Suprapubic skin (tissue), 4 donors: ENCODE measurements at places on chromosomes 2 and 18.

DNA sequence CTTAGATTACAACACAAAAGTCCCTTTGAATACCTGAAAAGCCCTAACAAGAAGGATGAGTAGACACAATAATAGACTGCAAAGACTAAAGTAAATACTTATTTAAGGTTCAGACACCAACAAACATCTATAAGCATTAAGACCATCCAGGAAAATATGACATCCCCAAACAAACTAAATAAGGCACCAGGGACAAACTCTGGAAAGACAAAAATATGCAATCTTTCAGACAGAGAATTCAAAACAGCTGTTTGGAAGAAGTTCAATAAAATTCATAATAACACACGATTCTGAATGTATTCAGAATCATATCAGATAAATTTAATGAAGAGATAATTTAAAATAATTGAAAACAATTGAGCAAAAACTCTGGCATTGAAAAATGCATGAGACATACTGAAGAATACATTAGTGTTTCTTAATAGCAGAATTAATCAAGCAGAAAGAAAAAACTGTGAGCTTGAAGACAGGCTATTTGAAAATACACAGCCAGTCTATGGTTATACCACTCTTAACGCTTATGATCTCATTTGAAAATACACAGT is 1388.8 kb downstream of the DSC3 start:
- no peak overlapping the region for H3K4me3 ChIP-seq
- no peaks in the 10 kb centered on the region for H3K4me1 ChIP-seq
- DNase-seq: no peak
- H3K27me3 ChIP-seq: no peaks in the 10 kb centered on the region
- H3K27ac ChIP-seq: no peak overlapping the region

GRCh38 chr2:159042115-159042850 is 73.8 kb downstream of the TANC1 start:
- H3K36me3 ChIP-seq: peaks cover 3% of the 10 kb centered on the region
- DNase-seq: no peak
- no peaks in the 10 kb centered on the region for H3K27me3 ChIP-seq
- H3K4me1 ChIP-seq: peaks cover 64% of the 10 kb centered on the region
- H3K27ac ChIP-seq: peak overlapping the region; percentile 78
- no peak overlapping the region for H3K4me3 ChIP-seq

- H3K4me3 ChIP-seq: no peak overlapping the region
- H3K4me1 ChIP-seq: peaks cover 10% of the 10 kb centered on the region
- no peaks in the 10 kb centered on the region for H3K27me3 ChIP-seq
- H3K27ac ChIP-seq: no peak overlapping the region
- H3K36me3 ChIP-seq: no peaks in the 10 kb centered on the region
Observed at GRCh38 chr2:146730882-146731281, 1113.9 kb upstream of the ACVR2A start.

DNA sequence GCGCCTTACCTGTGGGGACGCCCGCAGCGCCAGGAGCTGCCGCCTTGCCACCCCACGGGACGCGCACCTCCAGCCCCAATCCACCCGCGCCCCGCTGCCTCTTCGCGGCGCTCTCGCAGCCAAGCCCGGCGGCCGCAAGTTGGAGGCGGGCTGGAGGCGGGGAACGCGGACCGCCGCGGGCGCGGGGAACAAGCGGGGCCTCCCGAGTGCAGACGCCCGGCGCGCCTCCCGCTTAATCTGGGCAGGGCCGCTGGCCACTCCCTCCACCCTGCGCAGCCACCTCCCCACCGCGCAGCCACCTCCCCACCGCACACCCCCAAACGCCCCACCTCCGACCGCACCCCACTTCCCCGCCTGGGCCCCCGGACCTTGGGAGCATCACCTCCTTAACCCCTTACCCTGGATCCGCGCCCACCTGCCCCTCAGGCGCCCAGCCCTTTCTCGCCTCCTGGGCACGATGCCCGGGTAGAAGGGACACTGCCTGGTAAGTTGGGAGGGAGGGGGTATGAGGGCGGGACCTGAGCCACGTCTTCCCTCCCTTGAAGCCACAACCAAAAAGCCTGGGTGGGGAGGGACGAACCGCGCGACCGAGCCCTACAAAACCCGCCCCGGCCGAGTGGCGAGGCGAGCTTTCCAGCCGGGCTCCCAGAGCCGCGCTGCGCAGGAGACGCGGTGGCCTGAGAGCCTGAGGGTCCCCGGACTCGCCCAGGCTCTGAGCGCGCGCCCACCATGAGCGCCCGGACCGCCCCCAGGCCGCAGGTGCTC is at the start of the genes COL4A3 and COL4A4:
TSS of gene COL4A3 (plus strand) at position 627 of the 765 bp plus-strand sequence. CDS start at position 730, 103 bp downstream.
TSS of gene COL4A4 (minus strand) at position 208 of the 765 bp plus-strand sequence. CDS start 16,722 bp downstream, outside the sequence.
- H3K36me3 ChIP-seq: no peaks in the 10 kb centered on the region
- H3K4me3 ChIP-seq: peak within 1 kb of the TSS; percentile 56
- no peak for DNase-seq
- peaks cover 44% of the 10 kb centered on the region for H3K27me3 ChIP-seq

- H3K27me3 ChIP-seq: no peaks in the 10 kb centered on the region
- H3K36me3 ChIP-seq: no peaks in the 10 kb centered on the region
- H3K27ac ChIP-seq: peak overlapping the region; percentile 14
- DNase-seq: no peak
- H3K4me1 ChIP-seq: peaks cover 42% of the 10 kb centered on the region
Observed at GRCh38 chr2:200383380-200384110, 77.1 kb downstream of the SPATS2L start.

GRCh38 chr2:203740871-203741281 is 34.4 kb downstream of the CD28 start:
- H3K36me3 ChIP-seq: no peaks in the 10 kb centered on the region
- peaks cover 3% of the 10 kb centered on the region for H3K4me1 ChIP-seq
- no peak overlapping the region for H3K4me3 ChIP-seq
- no peaks in the 10 kb centered on the region for H3K27me3 ChIP-seq
- no peak overlapping the region for H3K27ac ChIP-seq

DNA sequence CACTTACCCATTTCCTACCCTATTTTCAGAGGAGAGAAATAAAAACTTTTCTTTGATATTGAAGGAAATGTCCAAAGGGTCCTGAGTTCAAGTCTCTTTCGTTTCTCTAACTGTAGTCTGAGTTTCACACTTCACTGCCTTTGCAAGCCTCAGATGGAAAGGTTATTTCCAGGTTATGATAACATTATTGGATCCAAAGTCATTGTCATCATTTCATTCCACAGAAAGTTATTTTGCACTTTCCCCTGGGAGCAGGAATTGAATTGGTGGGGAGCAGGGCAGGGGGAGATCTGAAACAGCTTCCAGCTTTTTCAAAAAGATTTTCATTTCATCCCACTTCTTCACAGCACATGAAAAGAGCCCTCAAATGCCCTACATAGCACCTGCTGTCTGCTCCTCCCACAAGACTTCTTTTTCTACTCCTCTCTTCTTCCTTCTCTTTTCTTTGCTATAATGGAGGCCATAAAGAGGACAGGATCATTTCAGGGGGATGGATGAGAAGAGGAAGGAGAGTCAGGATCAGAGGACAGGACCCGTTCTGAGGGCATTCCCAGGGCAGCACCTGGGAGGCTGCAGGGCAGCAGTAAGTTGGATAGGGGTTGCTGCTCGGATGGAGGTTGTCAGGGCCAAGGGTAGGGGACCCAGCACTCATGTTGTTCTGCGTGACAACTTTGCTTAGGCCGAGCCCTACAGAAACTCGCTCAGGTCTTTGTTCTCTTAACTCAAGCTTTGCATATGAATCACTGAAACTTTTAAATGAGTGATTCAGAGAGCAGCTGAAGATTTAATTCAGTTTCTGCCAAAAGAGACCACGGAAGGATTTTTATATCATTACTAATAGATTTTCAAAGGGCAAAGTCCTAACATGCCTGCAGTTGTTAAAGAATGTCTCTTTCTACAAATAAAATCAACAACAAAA is 11.4 kb upstream of the GALNT5 start:
- no peaks in the 10 kb centered on the region for H3K27me3 ChIP-seq
- H3K36me3 ChIP-seq: no peaks in the 10 kb centered on the region
- H3K4me1 ChIP-seq: peaks cover 7% of the 10 kb centered on the region
- no peak overlapping the region for H3K4me3 ChIP-seq
- DNase-seq: no peak

GRCh38 chr2:890791-891190 is 59.9 kb upstream of the SNTG2 start:
- H3K36me3 ChIP-seq: no peaks in the 10 kb centered on the region
- H3K4me3 ChIP-seq: no peak overlapping the region
- peaks cover 15% of the 10 kb centered on the region for H3K27me3 ChIP-seq
- DNase-seq: no peak
- H3K4me1 ChIP-seq: no peaks in the 10 kb centered on the region

GRCh38 chr2:151118269-151118668 is 143.4 kb downstream of the RBM43 start:
- H3K4me1 ChIP-seq: peaks cover 3% of the 10 kb centered on the region
- DNase-seq: no peak
- H3K27ac ChIP-seq: no peak overlapping the region
- H3K4me3 ChIP-seq: no peak overlapping the region
- no peaks in the 10 kb centered on the region for H3K27me3 ChIP-seq

GRCh38 chr18:13434854-13435253 is 216.3 kb downstream of the LDLRAD4 start:
- H3K36me3 ChIP-seq: no peaks in the 10 kb centered on the region
- H3K4me3 ChIP-seq: no peak overlapping the region
- no peak for DNase-seq
- no peaks in the 10 kb centered on the region for H3K27me3 ChIP-seq
- H3K27ac ChIP-seq: no peak overlapping the region

GRCh38 chr2:37891846-37892435 is 33.1 kb upstream of the RMDN2 start:
- peaks cover 5% of the 10 kb centered on the region for H3K4me1 ChIP-seq
- H3K27me3 ChIP-seq: no peaks in the 10 kb centered on the region
- no peaks in the 10 kb centered on the region for H3K36me3 ChIP-seq

DNA sequence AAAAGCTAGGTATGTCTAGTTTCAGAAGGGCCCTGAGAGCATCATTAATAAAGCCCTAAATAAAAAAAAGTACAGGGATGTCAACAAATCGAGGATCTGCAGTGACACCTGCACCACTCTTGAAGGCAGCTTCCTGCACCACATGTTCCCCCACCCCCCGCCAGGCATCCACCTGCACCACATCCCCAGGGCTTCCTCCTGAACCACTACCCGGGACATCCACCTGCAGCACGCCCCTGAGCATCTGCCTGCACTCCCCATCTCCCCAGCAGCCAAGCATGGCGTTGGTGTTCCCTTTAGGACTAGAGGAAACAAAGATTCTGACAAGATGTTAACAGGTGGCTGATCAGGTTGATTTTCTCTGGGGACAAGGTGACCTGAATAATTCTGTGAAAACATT is 55.2 kb downstream of the DLGAP1 start:
- no peaks in the 10 kb centered on the region for H3K4me1 ChIP-seq
- DNase-seq: no peak
- H3K27ac ChIP-seq: no peak overlapping the region
- no peaks in the 10 kb centered on the region for H3K27me3 ChIP-seq
- no peak overlapping the region for H3K4me3 ChIP-seq
- H3K36me3 ChIP-seq: no peaks in the 10 kb centered on the region

- DNase-seq: no peak
- H3K36me3 ChIP-seq: no peaks in the 10 kb centered on the region
- H3K27me3 ChIP-seq: no peaks in the 10 kb centered on the region
- no peak overlapping the region for H3K4me3 ChIP-seq
- peaks cover 4% of the 10 kb centered on the region for H3K4me1 ChIP-seq
Observed at GRCh38 chr2:226073496-226074160, 674.1 kb downstream of the NYAP2 start.

- H3K36me3 ChIP-seq: no peaks in the 10 kb centered on the region
- no peak for DNase-seq
- H3K4me1 ChIP-seq: peaks cover 11% of the 10 kb centered on the region
- H3K27me3 ChIP-seq: peaks cover 4% of the 10 kb centered on the region
- no peak overlapping the region for H3K27ac ChIP-seq
Observed at GRCh38 chr2:120509991-120510735, 164.2 kb downstream of the INHBB start.

DNA sequence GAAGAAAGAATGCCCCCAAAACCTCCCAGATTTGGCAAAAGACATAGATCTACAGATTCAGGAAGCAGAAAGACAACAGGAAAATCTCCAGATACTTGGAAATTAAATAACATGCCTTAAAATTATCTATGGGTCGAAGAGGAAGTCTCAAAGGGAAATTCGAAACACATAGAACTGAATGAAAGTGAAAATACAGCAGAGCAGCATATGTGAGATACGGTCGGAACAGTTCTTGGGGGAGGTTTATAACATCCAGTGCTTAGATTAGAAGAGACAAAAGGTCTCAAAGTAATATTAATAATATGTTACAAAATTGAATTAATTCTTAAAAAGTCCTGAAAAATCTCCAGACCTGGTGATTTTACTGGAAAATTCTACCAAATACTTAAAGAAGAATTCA is 14.3 kb downstream of the KCNG2 start:
- no peaks in the 10 kb centered on the region for H3K4me1 ChIP-seq
- H3K27ac ChIP-seq: no peak overlapping the region
- no peak for DNase-seq

DNA sequence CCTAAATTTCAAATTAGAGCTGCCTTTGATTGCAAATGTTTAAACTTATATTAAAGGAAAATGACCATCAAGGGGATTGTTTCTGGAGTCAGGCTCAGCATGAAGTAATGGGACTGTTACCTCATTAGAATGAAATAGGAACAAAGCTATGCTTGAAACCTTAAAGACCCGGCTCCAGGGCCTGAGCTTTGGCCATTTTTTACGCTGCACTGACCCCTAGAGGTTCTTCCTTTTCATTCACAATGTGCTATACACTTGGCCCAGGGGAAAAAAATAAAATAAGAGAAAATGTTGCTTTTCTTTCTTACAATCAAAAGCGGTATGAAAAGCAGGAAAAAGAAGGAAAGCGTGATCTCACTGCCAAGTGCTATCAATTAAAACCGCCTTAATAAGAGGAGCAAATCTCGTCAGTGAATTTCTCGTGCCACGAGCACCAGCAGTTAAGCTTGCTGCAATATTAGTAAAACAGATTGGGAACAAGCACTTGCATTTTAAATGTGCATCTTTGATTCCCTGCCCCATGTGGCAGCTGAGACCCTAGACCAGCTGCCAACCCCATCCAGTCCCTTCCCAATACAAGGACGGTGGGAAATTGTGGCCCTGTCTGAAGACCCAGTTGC is 96.6 kb downstream of the MBD2 start:
- H3K27ac ChIP-seq: no peak overlapping the region
- H3K4me3 ChIP-seq: no peak overlapping the region
- no peaks in the 10 kb centered on the region for H3K27me3 ChIP-seq
- H3K36me3 ChIP-seq: no peaks in the 10 kb centered on the region
- peaks cover 5% of the 10 kb centered on the region for H3K4me1 ChIP-seq
- no peak for DNase-seq

- no peaks in the 10 kb centered on the region for H3K4me1 ChIP-seq
- H3K4me3 ChIP-seq: no peak overlapping the region
- H3K36me3 ChIP-seq: no peaks in the 10 kb centered on the region
- H3K27me3 ChIP-seq: no peaks in the 10 kb centered on the region
- no peak for DNase-seq
Observed at GRCh38 chr2:235413064-235413463, 80.8 kb upstream of the AGAP1 start.

DNA sequence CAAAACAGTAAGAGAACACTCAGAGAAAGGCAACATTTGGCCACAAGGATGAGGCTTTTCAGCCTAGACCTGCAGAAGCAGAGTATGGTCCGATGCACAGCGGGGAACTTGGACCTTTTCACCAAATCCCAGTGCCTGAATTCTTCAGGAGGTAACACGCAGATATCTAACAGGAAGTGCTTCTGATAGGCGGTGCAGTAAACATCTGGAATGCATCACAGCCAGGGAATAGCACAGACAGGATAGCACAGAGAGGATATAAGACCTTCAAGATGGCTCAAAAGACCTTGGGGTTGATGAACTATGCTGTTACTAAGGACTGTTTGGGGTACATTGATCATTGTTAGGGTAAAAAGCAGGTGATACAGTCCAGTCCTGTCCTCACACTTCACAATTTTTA is 1.7 kb downstream of the TMEM127 start:
- no peak for DNase-seq
- peaks cover 70% of the 10 kb centered on the region for H3K4me1 ChIP-seq
- peak overlapping the region; percentile 94 for H3K4me3 ChIP-seq
- H3K27ac ChIP-seq: no peak overlapping the region
- peaks cover 15% of the 10 kb centered on the region for H3K36me3 ChIP-seq

- H3K4me1 ChIP-seq: no peaks in the 10 kb centered on the region
- H3K27me3 ChIP-seq: no peaks in the 10 kb centered on the region
- H3K27ac ChIP-seq: no peak overlapping the region
- DNase-seq: no peak
Observed at GRCh38 chr2:172305066-172305465, 122.3 kb upstream of the ITGA6 start.
